Epithelial cell of proximal tubule (primary cell): ENCODE measurements at places on chromosomes 4 and X.

GRCh38 chr4:1058198-1058996, 47.0 kb downstream of the FGFRL1 start:
- DNase-seq: no peak

DNA sequence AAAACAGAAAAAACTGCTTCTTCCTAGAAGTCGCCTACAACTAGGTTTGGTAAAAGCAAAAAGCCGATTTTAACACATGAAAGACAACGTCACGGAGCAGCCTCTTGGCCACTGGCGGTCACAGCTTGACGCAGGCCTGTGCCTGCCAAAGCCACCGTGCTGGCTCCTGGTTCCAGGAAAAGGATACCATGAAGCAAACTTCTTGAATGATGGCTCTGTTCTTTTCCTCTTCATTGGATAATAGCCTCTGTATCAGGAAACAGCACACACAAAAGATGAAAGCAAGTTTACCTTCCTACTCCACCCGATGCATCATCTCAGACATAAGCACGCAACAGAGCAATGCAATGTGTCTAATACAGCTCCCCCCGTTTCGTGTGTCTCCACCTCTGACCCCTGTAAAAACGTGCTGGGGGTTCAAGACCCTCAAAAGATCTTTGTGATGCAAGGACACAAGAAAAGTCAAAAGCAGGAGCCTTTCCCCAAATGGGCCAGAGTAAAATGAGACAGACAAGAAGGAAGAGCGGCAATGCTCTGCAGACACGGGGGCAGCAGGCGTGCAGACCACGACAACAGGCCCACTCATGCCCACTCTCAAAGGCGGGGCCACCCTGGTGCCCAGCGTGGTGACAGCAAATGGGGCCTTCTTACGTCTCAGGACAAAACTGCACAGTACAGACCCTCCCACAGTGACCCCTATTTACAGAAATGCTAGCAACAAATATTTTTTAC, 19.4 kb downstream of the GAK start:
- no peak for DNase-seq

GRCh38 chr4:153790962-153791551, 2.2 kb upstream of the SFRP2 start:
- no peak for DNase-seq

GRCh38 chrX:41481264-41482109, 34.3 kb downstream of the NYX start:
- no peak for DNase-seq

GRCh38 chr4:109005523-109005922, 242.7 kb upstream of the ETNPPL start:
- DNase-seq: no peak

DNA sequence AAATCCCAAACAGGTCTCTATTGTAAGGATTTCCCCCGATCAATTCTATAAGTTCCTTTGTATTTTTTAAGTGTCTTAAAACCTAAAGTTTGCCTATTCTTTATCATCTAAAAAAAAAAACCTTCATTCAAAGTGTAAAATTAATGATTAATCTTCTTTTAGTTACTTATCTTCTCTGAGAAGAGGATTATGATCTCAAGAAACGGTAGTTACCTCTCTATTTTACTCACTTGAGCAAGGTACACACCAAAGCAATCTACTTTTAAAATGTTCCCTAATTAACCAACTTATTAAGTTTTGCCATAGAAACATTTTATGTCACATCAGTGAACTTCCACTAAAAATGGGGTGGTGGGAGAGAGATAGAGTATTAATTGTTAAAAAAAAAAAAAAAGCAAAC, 15.2 kb upstream of the GALNT7 start:
- no peak for DNase-seq

DNA sequence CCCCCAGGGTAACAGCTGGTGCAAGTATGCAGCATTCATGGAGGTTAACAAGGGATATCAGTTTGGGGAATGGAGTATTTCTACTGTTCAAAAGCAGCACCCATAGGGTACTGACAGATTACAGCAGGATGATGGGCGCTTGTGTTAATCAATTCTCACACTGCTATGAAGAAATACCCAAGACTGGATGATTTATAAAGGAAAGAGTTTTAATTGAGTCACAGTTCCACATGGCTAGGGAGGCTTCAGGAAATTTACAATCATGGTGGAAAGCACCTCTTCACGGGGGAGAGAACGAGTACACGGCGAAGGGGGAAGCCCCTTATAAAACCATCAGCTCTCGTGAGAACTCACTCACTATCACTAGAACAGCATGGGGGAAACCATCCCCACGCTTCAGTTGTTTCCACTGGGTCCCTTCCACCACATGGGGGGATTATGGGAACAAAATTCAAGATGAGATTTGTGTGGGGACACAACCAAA, 64.1 kb downstream of the TNIP2 start:
- DNase-seq: no peak

DNA sequence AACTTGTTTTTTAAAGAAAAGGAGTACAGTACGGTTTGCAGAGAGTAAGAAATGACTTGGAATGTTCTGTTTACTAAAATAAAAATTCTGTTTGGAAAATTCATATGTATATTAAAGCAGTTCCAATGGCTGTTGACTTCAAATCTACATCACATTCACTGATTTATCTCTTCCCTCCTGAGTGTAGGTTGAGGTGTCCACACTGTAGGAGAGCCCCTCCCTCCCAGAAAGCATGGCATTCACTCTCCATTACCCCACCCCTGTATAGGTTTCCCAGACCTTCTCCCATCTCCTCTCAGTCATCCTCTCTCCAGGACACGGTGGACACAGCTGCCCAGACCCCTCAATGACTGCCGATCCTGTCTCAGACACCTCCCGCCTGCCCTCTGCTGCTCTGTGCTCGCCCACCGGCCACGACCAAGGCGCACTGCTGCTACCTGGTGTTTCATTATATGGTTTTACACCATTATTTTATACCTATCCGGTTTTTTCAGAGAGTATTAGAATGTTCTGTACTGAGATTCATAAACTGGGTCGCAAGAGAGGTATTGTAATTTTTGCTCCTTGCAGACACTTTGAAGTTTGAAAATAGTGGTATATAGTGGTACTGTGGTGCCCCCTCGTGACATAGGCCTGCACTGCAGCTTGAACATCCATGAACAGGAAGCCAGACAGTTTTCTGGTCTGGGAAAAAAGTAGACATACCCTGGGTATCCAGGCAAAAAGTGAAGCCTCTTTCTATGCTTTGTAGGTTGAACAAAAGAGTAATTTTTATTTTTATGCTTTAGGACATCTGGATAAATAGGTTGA, 38.8 kb upstream of the BEX4 start:
- DNase-seq: no peak

DNA sequence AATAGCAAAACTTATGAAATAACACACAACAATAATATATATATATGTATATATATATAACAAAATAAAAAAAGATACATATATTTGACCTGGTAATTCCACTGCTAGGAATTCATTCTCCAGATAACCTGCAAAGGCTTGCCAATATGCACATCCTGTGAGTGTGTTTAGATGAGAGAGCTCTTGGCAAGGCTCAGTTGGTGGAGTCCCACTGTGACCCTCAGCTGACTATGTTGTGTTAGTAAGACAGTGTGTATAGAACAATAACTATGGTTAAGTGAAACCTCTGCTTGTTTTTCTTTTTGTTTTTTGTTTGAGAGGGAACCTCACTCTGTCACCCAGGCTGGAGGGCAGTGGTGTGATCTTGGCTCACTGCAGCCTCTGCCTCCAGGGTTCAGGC, 39.5 kb upstream of the RBMX start:
- DNase-seq: no peak

DNA sequence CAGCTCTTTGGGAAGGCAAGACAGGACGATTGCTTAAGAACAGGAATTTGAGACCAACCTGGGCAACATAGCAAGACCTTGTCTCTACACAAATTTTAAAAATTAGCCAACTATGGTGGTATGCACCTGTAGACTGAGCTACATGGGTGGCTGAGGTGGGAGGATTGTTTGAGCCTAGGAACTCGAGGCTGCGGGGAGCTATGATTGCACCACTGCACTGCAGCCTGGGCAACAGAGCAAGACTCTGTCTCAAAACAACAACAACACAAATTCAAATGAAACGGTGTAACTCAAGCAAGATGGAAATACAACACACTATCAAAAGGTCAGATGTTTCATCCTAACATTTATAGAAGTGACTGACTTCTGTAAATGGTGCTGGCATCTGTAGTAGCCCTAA, 37.1 kb downstream of the XG start:
- no peak for DNase-seq

DNA sequence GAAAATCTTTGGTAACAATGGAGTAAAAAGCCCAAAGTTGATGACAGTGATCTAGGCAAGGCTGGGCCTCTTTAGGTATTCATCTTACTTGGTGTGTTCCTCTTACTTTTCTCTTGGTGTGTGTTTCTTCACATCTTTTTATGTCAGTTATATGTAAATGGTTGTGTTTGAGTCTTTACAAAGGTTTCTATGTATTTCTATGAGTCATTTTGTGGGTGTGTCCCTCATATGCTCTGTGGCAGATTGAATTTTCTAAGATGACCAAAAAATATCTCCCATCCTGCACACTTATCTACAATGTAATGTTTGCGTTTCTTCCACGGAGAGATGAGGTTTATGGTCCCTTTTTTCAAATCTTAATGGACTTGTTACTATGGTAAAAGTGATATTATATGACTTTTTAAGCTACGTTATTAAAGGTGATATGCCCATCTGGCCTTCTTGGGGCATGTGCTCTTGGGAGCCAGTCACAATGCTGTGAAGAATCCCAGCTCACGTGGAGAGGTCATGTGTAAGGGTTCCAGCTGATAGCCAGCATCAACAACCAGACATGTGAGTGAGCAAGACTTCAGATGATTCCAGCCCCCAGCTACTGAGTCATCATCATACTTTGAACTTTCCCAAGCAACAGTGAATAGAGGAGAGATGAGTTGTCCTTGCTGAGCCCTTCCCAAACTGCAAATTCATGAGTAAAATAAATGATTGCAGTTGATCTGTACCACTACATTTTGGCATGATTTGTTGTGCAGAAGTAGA, 126.9 kb downstream of the CBLL2 start:
- DNase-seq: no peak

GRCh38 chr4:176380352-176381157, 60.8 kb downstream of the SPCS3 start:
- no peak for DNase-seq

- DNase-seq: no peak
Observed at GRCh38 chrX:138191998-138192397, 519.5 kb downstream of the FGF13 start.

DNA sequence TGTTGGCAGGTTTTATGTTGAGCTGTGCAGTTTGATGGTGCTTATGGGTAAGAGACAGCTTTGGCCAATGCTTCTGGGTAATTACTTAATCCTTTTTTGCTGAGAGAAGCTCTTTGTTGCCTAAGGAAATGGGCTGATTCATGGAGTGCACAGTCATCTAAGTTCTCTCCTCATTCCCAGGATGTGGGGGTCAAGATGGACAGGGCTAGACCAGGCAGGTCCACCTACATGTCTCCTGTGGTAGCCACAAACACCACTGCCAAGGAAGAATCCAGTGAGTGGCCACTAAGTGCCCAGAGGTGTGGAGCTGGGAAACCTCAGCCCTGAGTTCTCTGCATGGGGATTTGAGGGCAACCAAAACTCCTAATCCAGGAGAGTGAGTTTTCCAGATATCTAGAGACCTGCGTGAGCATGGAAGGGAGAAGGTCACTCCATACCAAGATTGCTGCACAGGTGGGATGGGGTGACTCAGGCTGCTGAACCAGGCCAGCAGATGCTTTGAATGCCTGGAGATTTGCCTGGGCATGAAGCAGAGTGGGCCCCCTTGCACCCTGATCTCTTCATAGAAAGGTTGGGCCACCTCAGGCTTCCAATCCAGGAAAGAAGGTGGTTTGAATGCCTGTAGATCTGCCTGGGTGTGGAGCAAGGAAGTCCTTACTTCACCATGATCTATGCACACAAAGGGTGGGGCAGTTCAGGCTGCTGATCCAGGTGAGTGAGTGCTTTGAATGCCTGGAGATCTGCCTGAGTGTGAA, 234.8 kb upstream of the GNPDA2 start:
- no peak for DNase-seq

DNA sequence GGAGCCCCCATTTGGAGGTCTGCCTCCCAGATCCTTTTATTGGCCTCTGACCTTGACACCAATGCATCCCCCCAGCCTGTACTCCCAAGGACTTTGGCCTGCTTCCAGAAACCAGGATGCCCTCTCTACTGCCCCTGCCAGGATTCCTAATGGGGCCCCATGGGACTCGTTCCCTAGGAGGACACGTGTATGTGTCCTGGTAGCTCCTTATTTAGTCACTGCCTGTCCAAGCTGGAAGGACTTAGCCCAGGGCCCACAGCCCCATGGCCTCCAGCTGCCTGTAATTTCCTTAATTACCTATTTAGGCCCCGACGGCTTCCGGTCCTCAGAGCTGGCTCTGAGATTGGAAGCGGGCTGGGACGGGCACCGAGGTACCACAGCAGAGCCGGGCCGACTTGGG, 9.4 kb downstream of the ATP2B3 start:
- no peak for DNase-seq

GRCh38 chr4:13615161-13615560, 12.4 kb downstream of the BOD1L1 start:
- DNase-seq: no peak

DNA sequence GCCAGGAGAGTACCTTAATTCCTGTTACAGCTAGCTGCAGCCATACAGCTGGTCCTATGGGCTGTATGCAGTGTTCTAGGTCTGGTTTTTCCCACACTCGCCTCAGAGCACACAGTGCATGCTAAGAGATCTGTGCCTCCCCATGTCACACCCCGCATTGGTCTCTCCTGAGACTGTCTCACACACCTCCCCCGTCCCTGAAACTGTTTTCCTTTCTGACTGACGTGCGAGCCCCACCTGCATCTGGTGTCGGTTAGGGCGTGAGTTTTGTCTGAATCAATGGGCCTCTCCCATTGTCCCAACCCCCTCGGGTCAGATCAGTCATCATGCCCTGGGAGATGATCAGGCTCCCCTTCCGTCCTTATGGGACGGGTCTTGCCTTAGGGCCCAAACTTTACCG, 3.4 kb upstream of the UGT8 start:
- no peak for DNase-seq

GRCh38 chr4:29289118-29289517, 1431.1 kb upstream of the PCDH7 start:
- DNase-seq: no peak

DNA sequence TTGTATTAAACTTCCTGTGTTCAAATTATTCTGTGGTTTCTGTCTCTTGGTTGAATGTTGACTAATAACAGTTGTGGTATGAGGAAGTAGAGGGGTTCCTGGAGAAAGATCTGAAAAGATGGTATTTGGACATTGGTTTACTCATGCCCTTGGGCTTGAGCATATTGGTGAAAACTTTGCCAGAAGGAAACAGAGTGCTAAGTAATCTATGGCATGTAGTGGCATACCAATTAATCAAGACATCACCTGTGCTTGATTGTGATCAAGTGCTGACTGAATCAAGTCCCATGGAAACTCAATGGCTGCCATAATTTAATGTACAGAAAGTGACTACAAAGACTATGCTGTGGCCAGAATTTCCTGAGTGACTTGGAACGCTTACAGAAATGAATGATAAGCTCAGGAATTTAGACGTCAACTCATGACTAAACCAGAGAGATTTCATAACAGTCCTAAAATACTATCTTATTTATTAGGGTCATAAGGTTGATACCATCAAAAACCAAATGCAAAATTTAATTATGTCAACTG, 2062.9 kb downstream of the ARAP2 start:
- DNase-seq: peak; percentile 73

- peak; percentile 81 for DNase-seq
Observed at GRCh38 chr4:100093091-100093866, 97.0 kb downstream of the DDIT4L start.

GRCh38 chr4:105630670-105631655, 77.5 kb downstream of the INTS12 start:
- DNase-seq: no peak

GRCh38 chr4:76024065-76024464, 768 bp upstream of the CXCL10 start:
- no peak for DNase-seq

- DNase-seq: peak; percentile 74
Observed at GRCh38 chrX:46444011-46444410, 101.2 kb downstream of the ZNF674 start.
